ENCODE measurements at places on chromosomes 3 and 15.
A peak's percentile ranks its signal among the peaks of the same experiment; 100 is the strongest.

DNA sequence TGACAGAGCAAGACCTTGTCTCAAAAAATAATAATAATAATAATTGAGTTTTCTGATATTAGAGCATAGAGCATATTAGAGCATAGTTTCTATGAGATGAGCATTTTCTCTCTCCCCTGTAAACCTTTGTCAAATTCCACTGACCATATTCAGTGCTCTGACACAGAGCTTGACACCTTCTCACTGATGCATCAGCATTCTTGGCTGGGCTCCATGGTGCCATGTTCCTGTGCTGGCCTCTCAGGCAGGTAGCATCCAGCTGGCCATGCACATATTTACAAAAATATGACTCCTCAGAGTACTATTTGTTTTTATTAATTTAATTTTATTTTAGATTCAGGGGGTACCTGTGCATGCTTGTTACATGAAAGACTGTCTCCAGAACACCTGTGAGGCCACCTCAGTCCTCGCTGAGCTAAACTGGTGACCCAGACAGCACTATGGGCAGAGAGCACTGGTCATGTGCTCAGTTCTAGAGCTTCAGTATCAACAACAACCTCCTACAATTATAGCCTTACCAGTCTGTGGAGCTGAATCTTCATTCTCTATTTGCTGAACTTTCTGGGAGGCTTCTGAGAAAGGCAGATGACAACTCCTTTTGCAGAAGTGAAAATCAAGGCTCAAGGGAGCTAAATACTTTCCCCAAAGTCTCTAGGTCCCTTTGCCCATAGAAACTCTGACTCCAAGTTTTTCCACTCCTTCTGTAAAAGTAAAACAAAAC is 21.6 kb upstream of the SLC28A2 start:
- DNase-seq, result no peak

- DNase-seq, result peak; percentile 65
Measured at GRCh38 chr15:65303687-65304380, 643 bp upstream of the RNU5B-1 start.

- peak; percentile 6 for DNase-seq
Measured at GRCh38 chr3:87856126-87856525, 202.7 kb downstream of the CGGBP1 start.

GRCh38 chr15:58556541-58556940 is 124.8 kb downstream of the LIPC start:
- no peak for DNase-seq

All from fibroblast of skin of right quadriceps (primary cell).